ENCODE measurements at places on chromosomes 4 and X. TPM values are rescaled to one million over a fixed set of nuclear protein-coding genes. Genes with fewer than 3 reads are reported as not detected.

Gene ARX
- not detected for total RNA-seq

GRCh38 chr4:139682309-139682708 is 16.7 kb downstream of the MGST2 start:
- DNase-seq: no peak

GRCh38 chrX:18886005-18886343 is 97.9 kb downstream of the PHKA2 start:
- DNase-seq: no peak

DNA sequence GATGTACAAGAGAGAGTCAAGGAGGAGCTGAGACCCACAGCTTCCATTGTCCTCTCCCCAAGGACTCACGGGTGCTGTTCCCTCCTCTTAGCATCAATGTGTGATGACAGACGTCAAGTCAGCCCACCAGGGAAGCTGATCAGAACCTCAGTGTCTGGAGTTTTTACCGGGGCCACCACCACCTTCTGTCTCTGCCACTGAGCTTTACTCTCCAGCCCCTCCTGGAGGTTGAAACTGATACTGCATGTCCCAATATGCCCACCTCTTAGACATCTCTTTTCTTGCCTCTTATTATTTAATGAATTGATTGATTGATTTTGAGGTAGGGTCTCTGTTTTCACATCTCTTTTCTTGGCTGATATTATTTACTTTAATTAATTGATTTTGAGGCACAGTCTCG is 10.3 kb upstream of the AKAP17A start:
- no peak for DNase-seq

- peak; percentile 60 for DNase-seq
Observed at GRCh38 chr4:53653484-53654053, 62.3 kb upstream of the LNX1 start.

DNA sequence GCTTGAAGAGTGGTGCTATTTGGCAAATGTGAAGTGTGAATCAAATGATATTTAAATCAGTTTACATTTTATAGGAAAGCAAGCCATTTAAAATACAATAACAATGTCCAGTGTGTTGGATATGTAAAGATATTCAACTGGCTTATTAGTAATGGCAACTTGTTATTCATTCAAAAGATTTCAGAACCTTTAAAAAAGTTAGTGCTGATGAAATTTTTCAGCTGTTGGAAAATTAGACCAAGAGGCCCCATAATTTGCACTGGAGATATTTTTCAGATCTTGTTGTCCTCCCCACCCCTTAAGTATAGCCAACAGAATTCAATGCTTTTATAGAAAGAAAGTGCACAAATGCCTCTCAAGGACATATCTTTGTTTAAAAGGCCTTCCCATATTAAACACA is 54.6 kb downstream of the UNC5C start:
- DNase-seq: no peak

- DNase-seq: no peak
Observed at GRCh38 chrX:103830848-103831247, 1.2 kb downstream of the RAB9B start.
